ENCODE measurements at places on chromosomes 4 and X.

DNA sequence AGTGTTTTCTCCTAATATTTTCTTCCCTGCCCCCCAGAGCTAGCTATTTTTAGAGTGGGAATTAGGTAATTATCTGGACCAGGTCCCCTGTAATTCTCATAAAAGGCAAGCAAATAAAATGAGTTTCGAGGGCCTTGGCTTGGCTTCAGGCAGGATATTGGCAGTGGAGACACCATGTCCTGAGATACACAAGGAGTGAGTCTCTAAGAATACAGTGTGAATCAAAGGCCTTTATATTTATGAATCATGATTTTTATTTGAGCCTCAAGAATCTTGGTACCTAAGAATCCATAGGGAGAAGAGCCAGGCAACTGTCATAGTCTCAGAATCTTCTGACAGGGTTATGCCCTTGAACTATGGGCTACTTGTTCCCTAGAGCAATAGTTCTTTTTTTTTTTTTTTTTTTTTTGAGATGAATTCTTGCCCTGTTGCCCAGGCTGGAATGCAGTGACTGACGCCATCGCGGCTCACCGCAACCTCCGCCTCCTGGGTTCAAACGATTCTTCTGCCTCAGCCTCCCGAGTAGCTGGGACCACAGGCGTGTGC, 205.4 kb downstream of the LDB2 start:
- DNase-seq: no peak

GRCh38 chr4:58274553-58274952, 1164.4 kb upstream of the IGFBP7 start:
- DNase-seq: no peak

DNA sequence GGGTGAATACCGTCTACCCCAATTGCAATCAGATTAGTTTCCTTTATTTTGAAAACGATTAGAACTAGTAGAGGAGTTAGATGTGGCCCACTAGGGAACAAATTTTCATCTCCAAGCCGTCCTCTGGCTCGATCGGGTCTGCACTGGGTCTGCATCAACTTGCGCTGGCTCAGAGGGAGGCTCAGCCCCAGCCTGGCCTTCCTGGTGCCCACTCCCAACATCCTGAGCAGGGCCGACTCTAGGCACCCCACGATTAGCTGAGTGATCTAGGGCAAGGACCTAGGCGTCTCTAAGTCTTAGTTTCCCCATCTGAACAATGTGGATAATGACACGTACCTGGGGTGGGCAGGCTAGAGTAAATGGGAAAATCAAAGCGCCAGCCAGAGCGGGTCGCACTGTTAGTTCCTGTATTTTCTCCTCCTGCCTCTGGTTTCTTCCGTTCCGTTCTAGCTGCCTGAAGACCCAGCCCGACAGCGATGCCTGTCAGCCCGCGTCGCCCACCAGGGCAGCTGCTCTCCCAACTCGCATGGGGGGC, 7.7 kb upstream of the HAND2 start:
- no peak for DNase-seq

- DNase-seq: no peak
These were observed 30.8 kb upstream of the PGM2 start for GRCh38 chr4:37795581-37796195.
